Cortex of kidney (tissue), 1 donor: ENCODE measurements at places on chromosomes 3 and 15.

DNA sequence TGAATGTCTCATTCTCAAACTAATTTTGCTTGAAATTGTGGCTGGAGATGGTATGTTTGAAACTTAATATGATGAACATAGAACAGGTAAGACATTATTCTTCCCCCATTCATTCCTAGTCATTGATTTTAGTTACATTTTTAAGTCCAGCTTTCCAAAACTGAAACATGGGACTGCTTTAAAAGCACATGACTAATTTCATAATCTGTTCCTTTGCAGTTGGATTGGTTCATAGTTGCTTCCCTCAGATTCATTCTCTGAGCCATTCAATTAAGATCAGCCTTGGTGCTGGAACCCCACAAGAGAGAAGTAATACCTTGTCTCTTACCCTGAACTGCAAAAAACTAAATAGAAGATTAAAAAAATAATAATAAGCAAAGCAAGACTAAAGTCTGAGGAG, 87.5 kb upstream of the TGFBR2 start:
- no peak for DNase-seq

DNA sequence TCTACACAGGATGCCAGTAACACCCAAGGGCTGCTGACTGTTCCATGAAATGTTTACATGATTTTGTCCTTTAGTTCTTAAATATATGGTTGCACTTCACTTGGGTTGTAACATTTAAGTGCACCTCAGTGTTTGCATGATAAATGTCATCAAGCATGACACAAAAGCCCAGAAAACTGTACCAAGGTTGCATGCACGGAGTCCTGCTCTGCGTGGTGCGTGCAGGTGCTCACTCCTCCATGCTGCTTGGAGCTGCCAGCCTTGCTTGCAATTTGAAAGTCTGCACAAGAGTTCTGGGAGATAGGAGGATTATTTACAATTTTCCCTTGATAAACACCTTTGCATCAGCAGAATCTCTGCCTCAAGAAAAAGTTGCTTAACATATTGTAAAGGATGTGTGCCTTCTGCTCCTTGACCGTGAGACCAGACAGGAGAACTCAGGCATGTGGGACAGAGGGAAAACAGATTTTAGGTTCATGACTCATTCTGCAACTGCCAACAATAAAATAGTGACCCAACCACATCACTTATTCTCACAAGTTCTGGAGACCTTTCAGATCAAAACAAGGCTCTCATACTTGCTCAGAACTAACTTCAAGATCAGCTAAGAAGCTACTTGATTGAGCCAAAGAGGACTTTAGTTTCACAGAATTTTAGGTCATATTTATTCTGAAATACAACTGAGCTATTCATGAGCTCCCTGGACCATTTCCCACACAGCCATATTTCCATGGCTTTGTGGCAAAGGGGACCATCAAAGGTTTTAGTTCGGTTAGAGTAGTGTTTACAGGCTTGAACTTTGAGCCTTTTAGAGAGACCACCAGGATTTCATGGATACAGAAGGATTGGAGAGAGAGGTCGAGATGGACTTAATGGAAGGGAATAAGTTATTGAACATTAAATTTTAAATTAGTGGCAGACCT, 128.4 kb upstream of the ZBED2 start:
- no peak for DNase-seq

- DNase-seq, result no peak
Observed at GRCh38 chr15:67103869-67104268, 38.5 kb downstream of the SMAD3 start.

DNA sequence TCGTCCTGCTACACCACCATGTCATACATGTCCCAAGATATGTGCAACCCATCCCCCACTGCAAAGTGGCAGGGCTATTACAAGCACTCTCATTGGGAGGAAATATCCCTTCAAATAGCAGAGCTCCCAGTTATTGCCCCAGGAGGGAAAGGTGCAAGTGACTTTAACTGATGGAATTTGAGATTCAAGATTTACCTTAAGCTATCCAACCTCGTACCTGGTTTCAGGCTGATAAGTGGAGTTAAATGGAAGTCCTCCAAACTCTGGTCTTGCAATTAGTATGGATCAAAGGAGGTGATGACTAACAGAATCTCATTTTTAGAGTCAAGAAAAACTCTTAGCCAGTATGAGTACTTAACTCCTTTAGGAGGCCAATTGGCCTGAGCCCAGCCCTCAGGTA, 2.1 kb downstream of the SLCO2A1 start:
- DNase-seq, result no peak

DNA sequence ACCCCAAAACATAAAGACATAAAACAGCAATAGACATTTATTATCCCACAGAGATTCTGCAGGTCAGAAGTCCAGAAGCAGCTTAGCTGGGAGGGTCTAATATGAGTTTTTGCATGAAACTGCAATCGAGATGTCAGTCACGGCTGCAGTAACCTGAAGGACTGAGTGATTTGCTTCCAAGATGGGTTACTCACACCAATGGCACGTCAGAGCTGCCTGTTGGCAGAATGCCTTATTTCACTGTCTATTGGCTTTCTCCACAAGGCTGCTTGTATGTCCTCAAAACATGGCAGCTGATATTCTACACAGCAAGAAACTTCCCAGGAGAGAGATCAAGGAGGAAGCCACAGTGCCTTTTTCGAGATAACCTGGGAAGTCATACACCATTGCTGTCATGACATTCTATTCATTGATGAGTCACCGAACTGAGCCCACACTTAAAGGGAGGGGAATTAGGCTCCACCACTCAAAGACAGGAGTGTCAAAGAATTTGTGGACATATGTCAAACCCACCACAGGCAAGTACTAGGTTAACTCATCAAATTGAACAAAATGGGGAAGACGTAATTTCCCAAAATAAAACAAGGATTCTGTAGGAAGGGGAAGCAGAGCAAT, 122.2 kb downstream of the SYNPR start:
- DNase-seq, result no peak

GRCh38 chr3:16380421-16380820, 115.4 kb downstream of the OXNAD1 start:
- DNase-seq, result no peak

- DNase-seq, result no peak
Observed at GRCh38 chr15:40463886-40464545, 6.8 kb upstream of the CHST14 start.

DNA sequence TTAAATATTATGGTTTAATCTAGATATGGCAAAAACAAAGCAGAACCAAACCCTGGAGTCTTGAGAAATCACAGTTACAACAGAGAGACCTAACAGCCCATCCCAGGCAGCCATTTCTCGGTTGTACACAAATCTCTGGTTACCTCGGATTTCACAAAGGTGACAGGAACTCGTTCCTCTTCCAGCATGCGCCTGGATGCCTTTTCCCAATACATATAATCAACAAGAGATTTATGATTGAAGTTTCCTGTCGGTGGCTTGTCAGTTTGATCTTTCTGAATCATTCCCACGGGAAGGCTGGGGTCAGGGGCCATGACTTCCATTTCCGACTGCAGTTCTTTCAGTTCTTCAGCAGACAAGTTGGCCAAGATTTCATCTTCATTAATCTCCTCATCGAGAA, 445 bp downstream of the LMOD3 start:
- no peak for DNase-seq

DNA sequence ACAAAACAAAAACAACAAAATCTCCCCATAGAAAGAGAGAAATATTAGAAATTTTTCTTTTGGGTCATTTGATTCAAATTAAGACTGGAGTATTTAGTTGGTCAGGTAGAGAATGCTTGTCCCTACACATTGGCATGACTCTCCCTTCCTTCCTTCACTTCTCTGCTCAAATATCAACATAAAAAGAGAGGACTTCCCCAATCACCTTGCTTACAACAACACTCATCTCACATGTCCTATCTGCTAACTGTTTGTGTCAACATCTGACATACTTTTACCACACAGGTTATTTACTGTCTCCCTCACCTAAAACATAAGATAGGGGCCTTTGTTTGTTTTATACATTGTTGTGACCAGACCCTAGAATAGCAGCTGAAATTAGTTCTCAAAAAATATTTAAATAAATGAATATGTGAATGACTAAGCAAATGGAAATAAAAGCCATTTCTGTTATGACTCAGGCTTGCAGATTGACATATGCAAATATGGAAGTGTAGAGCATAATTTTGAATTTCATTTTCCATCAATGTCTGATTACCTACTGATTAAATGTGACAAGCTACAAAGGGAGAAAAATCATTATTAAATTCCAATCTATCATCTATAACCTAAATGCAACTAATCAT, 304.8 kb downstream of the CTNNB1 start:
- no peak for DNase-seq

DNA sequence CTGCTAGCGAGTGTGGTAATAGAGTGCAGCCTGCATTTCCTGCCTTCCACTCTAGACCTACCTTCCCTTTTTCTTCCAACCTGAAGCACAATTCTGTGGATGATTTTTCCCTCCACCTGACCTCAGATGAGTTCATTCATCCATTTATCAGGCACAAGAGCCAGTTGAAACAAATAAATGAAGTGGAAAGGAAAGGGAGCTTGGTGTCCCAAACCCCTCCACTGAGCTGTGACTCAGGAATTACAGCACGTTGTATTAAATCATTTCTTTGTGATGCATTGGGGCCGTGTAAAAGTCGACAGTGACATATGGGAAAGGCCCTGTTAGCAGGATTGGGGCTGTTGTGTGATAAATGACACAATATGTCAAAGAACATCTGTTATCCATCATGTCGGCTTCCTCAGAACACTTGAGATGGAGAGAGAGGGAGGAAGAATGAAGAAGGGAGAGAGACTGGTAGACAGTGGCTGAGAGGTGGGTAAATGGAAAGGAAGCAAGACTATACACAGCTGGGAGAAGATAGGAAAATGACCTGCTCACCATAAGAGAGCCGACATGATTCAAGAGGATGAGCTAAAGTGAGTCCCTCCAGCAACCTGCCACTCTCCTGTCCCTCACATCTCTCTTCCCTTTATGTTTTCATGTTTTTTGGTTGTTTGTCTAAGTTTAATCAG, 366.0 kb downstream of the AGBL1 start:
- no peak for DNase-seq

DNA sequence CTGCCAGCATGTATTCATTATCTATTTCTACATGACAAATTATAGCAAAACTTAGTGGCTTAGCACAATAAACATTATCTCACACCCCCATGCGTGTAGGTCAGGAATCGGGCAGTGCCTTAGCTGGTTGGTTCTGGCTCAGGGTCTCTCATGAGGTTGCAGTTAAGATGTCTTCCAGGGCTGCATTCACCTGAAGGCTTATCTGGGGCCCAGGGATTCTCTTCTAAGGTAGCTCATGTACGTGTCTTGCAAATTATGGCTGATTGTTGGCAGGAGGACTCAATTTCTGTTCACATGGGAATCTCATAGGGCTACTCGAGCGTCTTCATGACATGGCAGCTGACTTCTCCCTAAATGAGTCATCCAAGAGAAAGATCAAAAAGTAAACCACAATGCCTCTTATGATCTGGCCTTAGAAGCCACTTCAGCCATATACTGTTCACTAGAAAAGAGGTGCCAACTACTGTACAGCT, 42.9 kb upstream of the TSC22D2 start:
- DNase-seq, result no peak
